ENCODE measurements at places on chromosomes 6 and 20.

- no peak for DNase-seq
These were observed 113.3 kb downstream of the TCP11 start for GRCh38 chr6:35027807-35028206.

DNA sequence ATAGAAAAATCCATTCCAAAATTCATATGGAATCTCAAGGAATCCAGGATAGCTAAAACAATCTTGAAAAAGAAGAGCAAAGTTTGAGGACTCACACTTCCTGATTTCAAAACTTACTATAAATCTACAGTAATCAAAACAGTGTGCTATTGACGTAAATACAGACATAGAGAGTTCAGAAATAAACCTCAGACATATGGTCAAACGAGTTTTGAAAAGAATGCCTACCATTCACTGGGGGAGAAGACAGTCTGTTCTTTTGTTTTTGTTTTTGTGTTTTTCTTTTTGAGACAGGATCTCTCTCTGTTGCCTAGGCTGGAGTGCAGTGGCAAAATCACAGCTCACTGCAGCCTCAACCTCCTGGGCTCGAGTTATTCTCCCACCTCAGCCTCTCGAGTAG is 25.3 kb upstream of the PROKR2 start:
- DNase-seq = no peak

GRCh38 chr6:33672808-33673207 is 38.7 kb downstream of the UQCC2 start:
- no peak for DNase-seq

GRCh38 chr20:36572701-36573102 is 695 bp upstream of the TGIF2 start:
- DNase-seq = peak; percentile 60

- no peak for DNase-seq
These were observed 182.5 kb upstream of the JARID2 start for GRCh38 chr6:15063253-15063853.

DNA sequence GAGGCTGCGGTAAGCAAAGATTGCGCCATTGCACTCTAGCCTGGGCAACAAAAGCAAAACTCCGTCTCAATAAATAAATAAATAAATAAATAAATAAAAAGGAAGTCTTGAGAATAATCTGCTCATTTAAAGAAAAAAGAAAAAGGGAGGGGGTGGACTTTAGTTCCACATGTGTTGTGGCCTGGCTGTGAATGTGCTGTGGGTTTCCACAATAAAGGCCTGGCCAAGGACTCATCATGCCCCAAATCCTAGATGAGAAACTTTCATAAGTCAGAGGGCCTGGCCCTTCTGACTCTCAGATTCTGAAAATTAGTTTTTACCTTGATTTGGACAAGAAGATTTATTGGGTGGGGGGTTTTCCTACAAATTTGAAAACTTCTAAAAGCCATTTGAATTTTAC is 48.4 kb downstream of the RIOK1 start:
- no peak for DNase-seq

DNA sequence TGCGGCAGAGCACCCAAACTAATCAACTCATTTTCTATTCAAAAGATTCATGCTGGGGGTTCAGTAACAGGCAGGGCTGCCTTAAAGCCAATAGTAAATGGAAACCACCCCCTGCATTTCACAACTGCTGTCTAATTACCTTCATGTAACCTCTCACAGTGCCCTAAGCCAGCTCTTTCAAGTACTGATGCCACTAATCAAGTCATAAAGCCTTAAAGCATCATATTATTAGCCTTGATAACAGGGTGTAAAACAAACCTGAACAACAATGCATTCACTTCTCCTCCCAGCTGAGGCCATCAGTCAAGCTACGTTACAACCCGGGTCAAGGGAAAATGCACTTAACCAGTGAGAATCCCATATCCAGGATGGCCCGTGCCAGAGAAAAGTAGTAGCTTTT is 33.0 kb downstream of the TRERF1 start:
- DNase-seq = no peak

- no peak for DNase-seq
These were observed 6.6 kb downstream of the CTSA start for GRCh38 chr20:45897692-45898091.

Measured in activated gamma-delta T cell treated with anti-CD3 and anti-CD28 coated beads, Interleukin-2, amount 50 U/mL, for 16 hours (primary cell).